Vagina (tissue), 2 donors: ENCODE measurements at places on chromosomes 12 and 14.

GRCh38 chr12:61919686-61920085 lies 340.5 kb upstream of the USP15 start:
- DNase-seq: no peak

GRCh38 chr12:89709995-89710872 lies 1.6 kb upstream of the ATP2B1 start:
- no peak for DNase-seq

DNA sequence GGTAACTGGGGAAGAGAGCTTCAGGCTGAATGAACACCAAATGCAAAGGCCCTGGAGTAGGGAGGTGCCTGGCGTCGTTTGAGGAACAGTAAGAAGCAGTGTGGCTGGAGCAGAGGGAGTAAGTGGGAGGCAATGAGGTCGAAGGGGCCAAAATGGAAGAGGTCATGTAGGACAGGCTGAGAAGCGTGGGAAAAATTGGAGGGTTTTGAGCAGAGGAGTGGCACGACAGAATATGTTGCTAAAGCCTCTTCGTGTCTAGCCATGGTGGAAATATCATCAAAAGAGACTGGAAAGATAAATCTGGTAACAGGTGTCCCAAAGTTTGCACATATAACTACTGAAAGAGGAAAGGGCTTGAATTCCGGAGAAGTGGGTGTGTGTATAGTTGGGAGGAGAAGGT lies 1.9 kb downstream of the TRIM9 start:
- DNase-seq: no peak

GRCh38 chr12:46369474-46370379 lies 2.8 kb downstream of the SLC38A2 start:
- no peak for DNase-seq

DNA sequence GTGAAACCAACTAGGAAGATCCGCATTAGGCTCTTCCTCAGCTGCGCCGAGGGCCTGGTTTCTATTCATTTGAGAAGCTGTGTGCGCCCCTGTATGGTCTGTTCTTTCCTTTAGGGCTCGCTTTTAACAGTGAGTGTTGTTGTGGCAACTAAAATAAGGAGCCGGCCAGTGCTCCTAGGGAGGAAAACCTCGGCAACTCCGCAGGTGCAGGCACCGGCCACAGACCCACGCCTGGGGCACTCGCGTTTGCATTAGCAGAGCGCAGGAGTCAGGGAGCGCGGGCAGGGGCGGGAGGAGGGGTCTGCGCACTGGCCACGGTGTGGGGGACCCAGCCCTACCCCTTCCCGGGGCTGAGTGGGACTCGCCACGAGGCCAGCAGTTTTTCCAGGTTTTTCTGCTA lies 50.5 kb downstream of the STX2 start:
- DNase-seq: no peak

- DNase-seq: no peak
These were observed 88.7 kb upstream of the RAP1B start for GRCh38 chr12:68521848-68522502.

- DNase-seq: no peak
These were observed 5.2 kb upstream of the GNG2 start for GRCh38 chr14:51855234-51855633.

DNA sequence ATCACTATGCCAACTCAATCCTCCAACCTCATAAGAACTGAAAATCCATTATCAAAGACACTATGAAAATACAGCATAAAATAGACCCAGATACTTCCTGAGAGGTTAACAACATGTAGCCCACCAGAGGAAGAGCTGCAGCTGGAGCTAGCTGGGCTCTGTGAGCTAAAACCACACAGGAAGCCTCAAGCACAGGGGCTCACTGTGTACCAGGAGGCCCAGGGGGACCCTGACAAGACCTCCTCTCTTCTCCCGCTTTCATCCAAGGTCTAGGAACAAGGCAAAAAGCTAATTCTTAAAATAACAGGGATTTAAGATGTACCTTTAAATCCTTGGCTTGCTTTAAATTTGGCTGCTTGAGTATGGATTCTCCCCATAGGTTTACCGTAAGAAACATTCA lies 53.6 kb downstream of the EIF2S3B start:
- DNase-seq: no peak

GRCh38 chr14:95679998-95680735 lies 6.1 kb upstream of the TCL1B start:
- no peak for DNase-seq

DNA sequence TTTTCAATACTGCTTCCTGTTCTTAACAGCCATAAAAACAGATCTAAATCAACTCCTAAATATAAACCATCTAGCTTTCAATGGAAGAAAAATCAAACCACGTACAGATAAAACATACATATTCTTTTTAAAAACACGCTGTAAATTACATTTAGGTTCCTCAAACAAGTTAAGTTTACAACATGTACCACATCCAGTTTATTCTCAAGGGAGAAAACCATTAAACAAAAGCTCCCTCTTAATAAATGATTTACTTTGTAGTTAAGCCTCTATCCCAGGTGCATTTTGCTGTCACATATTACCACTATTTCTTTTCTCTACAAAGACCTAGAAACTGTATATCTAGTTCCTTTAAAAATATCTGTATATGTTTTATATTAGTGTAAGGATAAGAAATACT lies 3.1 kb downstream of the NUMB start:
- DNase-seq: no peak

- peak; percentile 85 for DNase-seq
These were observed 164.1 kb downstream of the ZFP36L1 start for GRCh38 chr14:68628605-68629310.

- no peak for DNase-seq
These were observed 17.7 kb downstream of the SMCO2 start for GRCh38 chr12:27464220-27464554.

DNA sequence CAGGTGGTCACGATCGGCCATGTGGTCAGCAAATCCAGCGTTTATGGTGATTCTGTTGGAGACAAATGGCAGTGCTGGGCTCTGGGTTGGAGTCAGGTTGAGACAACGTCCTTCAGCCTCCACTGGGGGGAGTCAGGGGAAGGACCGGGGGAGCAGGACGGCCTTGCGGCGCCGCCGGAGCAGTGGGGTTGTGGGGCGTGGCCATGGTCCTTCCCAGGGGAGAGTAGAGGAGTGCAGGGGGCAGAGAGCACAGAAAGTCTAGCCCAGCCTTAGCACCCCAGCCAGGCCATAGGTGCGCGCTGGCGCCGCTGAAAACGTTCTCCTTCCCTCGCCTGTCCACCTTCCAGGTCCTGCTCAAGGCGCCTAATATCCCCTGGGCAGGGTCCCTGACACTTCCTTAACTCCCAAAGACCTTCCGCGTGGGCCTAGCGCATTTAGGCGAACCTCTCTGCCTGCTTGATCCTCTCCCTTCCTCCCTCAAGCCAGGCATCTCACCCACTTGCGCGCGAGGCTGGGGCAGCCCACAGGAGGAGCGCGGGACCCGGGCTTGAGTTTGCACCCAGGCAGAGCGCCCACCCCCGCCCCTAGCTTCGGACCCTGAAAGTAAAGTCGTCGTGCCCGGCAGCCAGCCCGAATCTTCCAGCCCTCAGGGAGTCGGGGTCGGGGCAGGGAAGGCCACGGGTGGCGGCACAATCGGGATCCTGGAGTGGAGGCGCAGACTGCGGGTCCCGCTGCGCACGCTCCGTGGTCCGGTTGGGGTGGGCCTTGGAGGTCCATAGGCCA lies 3.1 kb upstream of the KIF26A start:
- no peak for DNase-seq

GRCh38 chr14:74882103-74882920 lies 596 bp downstream of the DLST start:
- no peak for DNase-seq

GRCh38 chr12:104182621-104183378 lies 32.8 kb upstream of the TXNRD1 start:
- DNase-seq: no peak

GRCh38 chr12:65540140-65540539 lies 261.7 kb downstream of the MSRB3 start:
- no peak for DNase-seq

DNA sequence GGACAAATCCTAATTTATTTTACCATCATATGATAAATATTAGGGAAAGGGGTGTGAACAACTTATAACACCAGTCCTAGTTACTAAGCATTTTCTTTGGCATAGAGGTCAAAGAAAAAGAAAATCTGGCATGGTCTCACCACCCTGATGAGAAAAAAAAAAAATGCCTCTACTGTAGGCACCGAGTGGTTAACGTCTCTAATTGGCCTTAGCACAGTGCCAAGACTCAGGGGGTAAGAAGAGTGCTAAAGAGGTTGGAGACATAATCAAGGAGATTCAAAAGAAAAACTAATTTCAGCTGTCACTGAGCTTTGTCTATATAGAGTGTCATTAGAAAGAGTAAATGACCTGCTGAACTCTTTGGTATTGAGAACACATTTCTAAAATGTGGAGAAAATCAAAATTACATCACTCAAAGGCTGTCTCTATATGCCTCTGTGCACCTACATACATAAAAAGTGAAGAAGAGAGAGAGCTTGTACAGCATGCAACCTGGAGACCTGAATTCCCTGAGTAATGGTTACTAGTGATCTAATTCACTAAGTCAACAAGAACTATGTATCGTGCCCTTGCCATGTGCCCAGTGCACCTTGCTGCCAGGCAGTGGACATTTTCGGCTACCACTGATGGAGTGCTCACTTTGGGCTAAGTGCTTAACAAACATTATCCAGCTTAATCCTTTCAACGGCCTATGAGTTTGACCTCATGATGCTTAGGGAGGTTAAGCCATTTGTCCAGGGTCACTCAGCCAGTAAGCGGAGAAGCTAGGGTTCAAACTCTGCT lies 113.8 kb upstream of the G2E3 start:
- DNase-seq: no peak

- no peak for DNase-seq
These were observed 22.9 kb downstream of the KRT18 start for GRCh38 chr12:52971679-52972329.

DNA sequence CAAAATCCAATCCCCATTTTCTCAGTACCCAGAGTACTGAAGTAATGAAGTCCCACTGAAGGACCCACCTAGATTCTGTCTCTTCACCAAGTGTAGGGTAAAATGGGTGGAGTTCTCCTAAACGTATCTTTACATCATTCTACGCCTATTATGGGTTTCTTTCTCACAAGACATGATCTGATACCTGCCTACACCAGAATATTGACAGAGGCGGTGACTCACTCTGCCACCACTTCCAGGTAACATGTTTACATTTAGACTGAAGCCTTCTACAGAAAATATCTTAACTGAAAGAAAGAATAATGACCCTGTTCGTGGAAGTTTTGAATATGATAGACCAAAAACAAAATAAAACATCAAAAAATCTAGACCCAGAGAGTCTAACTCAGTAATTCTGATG lies 89.8 kb downstream of the BTG1 start:
- no peak for DNase-seq

DNA sequence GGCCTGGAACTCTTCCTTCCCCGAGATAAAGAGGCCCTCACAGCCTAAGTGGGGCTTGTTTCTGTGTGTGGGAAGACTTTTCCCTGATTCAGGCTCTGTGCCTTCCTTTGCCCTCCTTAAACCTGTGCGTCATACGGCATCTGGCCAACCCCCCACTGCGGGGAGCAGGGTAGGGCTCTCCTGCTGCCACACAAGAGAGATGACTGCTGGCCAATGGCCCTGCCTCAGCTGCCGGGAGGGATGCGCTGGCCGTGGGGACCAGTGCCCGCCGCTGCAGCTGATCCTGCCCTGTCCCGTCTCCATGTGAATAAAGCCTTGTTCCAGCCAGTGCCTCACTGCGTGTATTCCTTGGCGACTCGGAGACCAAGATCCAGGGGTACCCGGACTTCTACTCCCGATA lies 42.5 kb upstream of the BEGAIN start:
- no peak for DNase-seq

DNA sequence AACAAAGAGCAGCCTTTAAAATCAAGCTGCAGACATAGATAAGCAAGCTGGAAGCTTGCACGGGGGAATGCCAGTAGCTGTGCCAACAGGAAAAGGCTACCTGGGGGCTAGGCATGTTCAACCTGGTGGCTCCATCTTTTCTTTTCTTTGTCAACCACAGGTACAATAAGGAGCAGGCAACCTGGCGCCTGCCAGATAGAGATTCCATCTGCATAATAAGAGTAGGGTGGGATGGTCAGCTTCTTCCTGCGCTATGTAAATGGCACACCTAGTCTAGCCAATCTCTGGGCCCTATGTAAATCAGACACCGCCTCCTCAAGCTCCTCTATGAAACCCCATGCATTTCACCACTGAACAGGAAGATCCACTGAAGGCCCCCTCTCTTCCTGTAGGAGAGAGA lies 87.4 kb upstream of the PKP2 start:
- no peak for DNase-seq

- no peak for DNase-seq
These were observed 119.3 kb upstream of the MDM1 start for GRCh38 chr12:68451261-68452077.

DNA sequence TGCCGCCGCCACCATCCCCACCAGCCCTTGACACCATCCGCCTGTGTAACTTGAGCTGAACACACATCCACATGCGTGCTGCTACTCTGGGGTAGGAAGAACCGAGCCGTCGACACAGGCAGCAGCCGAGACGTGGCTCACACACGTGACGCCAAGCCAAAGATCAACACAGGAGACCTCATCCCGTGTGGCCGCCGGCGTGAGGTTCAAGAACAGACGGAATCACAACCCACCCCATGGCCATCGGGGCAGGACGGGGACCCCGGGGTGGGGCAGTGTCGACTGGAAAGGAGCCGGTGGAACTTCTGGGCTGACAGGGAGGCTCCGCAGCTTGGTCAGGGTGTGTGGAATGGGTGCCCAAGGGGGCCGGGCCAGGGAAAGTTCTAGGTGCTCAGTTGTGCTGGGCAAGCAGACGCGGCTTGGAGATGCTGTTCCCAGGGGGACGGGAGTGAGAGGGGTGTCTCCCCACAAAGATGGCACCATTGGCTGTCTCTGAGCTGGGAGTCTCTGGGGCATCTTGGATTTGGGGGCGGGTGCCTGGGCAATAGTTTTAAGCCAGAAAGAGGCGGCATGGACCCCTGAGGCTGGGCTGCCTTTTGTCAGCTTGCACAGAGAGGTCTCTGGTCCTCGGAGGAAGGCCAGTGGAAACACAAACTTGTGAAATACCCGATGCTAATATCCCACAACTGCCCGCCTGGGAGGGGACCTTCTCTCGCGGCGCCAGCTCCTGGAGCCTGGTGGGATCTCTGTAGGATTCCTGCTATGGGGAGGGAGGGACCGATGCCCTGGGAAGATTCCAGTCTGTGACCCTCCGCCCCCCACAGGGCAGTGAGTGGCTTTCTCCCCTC lies 41.8 kb downstream of the GALNT9 start:
- no peak for DNase-seq

GRCh38 chr14:66708267-66708666 lies 200.3 kb downstream of the GPHN start:
- DNase-seq: no peak

- no peak for DNase-seq
These were observed 91.0 kb downstream of the GRIP1 start for GRCh38 chr12:66587912-66588311.

- no peak for DNase-seq
These were observed 2.3 kb downstream of the DLK1 start for GRCh38 chr14:100728962-100729361.

GRCh38 chr12:8780389-8780788 lies 42.0 kb upstream of the A2ML1 start:
- no peak for DNase-seq

GRCh38 chr12:29455087-29455486 lies 42.4 kb downstream of the OVCH1 start:
- no peak for DNase-seq
